ENCODE measurements at places on chromosomes 4 and X.

DNA sequence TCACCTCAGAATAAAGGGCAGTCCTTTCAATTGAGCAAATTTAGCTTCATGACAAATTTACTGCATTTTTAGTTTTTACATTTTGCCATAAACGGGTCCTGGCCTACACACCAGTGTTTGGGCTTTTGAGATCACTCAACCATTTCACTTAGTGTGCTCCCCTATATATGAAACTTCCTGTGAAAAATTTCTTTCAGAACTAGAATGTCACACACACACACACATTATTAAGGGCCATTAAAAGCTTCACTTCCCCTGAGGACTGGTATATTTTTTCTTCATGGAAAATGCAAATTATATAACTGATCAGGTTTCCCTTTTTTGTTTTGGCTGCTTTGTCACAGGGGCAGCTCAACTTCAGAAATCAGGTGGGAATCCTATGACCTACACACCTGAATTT lies 206.5 kb downstream of the ENOX2 start:
- no peak for DNase-seq

- no peak for DNase-seq
These were observed 50.0 kb upstream of the ZNF827 start for GRCh38 chr4:145988628-145989027.

GRCh38 chrX:856566-857290 lies 226.1 kb downstream of the SHOX start:
- DNase-seq: no peak

GRCh38 chr4:68367835-68368234 lies 17.9 kb upstream of the YTHDC1 start:
- DNase-seq: no peak

GRCh38 chr4:99154658-99155342 lies 10.7 kb upstream of the ADH4 start:
- DNase-seq: no peak

DNA sequence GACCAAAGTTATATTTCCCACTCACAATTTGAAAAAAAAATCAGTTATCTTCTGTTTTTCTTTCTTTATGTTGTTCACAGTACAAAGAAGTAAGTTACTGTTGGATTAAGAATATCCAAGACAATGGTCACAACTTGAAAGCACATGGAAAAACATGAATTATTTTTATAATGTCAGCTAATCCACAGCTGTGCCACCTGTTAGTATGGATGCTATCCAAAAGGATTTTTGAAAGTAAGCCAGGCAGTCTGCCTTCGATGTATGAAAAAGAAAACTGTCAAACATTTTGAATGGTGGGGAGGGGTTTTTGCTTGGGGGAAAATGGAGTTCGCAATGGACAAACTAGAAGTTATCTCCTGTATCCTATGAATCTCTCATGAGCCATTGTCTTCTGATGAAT lies 6.2 kb downstream of the GPM6A start:
- no peak for DNase-seq

- no peak for DNase-seq
These were observed 1.9 kb downstream of the TACC3 start for GRCh38 chr4:1723131-1723801.

GRCh38 chr4:55921093-55921492 lies 27.7 kb upstream of the CEP135 start:
- DNase-seq: no peak

DNA sequence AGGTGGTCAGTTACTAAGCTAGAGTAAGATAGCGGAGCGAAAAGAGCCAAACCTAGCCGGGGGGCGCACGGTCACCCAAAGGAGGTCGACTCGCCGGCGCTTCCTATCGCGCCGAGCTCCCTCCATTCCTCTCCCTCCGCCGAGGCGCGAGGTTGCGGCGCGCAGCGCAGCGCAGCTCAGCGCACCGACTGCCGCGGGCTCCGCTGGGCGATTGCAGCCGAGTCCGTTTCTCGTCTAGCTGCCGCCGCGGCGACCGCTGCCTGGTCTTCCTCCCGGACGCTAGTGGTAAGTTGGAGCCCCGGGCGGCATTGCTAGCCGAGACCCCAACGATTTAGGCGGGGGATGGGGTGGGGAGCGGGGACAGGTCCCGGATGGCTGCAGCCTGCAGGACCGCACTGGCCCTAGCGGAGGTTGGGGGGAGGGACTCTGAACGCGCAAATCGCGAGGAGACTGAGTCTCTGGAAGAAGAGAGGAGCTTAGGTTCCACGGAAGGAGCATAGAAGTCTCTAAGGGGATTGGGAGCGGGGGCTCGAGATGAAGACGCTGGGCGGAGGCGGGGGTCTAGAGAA lies 573 bp downstream of the HTR2C start:
- DNase-seq: no peak

DNA sequence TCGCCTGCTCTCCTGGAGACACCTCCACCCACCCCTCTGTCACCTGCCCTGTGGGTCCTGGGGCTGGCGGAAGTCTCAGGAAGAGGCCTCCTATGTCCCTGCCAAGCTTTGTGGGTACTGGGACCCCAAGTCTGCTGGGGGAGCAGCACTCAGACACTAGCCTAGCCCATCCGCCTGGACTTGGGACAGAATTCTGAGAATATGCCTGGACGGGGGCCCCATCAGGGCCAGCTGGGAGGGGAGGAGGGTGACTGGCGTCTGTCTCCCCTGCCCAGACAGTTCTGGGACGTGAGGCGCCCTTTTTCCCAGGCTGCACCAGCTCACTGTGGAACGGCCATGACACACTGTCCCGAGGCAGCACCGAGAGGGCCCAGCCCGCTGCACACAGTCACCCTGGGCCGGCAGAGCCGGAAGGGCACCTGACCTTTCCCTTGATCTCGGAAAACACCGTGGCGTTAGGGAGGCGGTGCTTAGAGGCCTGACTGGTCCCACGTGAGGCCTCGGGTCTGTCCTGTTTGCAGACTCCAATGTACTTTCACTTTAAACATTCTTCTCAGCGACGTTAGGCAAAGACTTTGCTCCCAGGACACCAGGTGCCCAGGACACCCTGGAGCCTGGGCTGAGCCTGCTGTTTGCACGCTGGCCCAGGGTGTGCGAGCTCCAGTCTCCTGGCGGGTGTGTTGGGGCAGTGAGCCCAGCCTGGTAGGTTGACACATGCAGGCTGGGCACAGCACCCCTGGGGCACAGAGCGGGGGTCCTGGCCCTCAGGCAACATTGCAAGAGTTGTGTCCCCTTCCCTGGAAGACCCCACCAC lies 700 bp downstream of the SLC26A1 start:
- DNase-seq: no peak

DNA sequence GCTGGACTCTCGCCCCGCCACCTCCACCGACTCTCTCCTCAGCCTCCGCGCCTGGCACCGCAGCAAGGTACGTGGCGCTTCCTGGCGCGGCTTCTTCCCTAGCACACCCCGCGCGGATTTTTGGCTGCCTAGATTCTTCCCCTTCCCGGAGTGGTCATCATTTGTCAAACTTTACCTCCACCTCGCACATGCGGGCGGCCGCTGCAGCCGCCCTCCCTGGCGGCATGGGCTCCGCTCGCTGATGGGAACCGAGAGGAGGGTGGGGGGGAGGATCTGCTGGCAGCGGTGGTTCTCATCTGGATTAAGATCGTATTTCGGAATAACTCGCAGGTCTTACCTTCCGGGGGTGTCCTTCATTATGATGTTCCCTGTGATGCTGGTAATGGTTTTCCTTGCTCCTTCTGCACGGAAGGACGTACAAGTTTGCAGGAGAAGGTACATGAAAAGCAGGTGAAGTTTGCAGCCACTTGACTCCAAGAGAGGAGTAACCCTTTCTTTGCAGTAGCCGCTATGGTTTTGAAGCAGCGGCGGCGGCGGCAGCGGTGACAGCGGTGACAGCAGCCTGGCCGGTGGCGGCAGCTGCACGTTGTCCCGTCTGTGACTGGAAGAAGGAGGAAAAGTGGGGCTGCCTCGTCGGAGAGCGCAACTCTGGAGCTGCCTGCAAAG lies 2183.9 kb upstream of the TENM3 start:
- no peak for DNase-seq

GRCh38 chr4:1614502-1614853 lies 69.6 kb downstream of the FAM53A start:
- no peak for DNase-seq

GRCh38 chrX:68794461-68794860 lies 34.4 kb upstream of the EFNB1 start:
- DNase-seq: no peak

GRCh38 chr4:36317721-36318120 lies 36.3 kb downstream of the DTHD1 start:
- DNase-seq: no peak

GRCh38 chr4:152591396-152591795 lies 55.5 kb upstream of the FBXW7 start:
- DNase-seq: no peak

DNA sequence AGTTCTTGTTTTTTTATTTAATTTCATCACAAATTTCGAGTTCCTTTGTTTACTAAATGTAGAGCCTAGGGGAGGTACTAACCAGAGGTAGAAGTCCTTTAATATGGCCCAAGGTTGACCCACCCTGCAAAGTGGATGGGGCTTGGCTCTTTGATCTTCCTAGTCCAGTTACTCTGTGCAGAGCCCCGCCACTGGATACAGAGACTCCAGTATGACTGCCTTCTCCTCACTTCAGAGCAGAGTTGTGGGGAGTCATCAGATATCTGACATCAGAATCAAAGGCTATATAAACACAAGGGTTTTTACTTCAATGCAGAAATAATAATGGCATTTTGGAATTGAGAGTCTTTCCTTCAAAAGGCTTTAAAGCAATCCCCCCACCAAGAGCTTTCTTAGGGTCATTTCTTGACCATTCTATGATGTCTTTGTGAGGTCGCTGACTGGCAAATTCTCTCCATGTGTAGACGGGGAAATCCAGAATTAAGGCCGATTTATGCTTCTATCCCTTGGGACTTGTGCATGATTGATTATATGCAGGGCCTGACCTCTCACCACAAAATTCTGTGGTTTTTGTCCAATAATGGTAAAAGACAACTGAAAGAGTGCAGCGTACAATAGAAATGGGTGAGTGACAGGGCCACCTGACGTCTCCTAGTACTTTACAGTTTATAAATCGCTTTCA lies 88.3 kb upstream of the CITED1 start:
- DNase-seq: no peak

DNA sequence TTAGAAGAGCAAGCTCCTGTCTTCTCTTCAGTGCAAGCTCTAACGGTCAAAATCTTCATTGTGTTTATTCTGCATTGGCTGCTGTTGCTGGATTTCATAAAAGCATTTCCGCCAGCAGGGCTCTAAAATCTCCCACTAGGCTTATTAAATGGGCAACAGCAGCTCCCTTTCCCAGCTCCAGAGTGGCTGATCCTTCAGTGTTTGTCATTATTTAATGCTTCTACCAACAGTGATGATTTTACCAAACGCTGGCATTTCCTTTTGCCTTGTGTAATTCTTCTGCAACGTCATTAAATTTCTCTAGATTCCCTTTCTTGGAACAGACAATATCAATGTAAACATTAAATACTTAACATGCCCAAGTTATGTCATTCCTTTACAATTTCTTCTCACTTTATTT lies 20.1 kb downstream of the SLC7A11 start:
- DNase-seq: no peak

DNA sequence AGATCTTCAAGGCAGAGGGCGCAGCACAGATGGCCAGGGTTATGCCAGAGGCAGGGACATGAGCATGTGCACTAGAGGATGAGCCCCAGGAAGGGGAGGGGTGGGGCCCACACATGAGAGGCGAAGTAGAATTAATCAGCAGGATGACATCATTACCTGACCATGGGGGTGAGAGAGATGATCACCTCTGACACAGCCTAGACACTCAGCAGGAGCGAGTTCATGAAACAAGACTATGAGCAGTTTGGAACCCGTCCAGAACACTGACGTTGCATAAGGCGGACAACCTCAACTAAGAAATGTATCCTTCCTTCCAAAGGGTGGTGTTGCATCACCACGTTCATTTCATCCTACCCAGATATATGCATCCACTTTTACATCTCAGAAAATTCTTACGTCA lies 446.7 kb upstream of the TENM3 start:
- no peak for DNase-seq

GRCh38 chrX:134774190-134775048 lies 116.1 kb upstream of the PLAC1 start:
- DNase-seq: no peak

DNA sequence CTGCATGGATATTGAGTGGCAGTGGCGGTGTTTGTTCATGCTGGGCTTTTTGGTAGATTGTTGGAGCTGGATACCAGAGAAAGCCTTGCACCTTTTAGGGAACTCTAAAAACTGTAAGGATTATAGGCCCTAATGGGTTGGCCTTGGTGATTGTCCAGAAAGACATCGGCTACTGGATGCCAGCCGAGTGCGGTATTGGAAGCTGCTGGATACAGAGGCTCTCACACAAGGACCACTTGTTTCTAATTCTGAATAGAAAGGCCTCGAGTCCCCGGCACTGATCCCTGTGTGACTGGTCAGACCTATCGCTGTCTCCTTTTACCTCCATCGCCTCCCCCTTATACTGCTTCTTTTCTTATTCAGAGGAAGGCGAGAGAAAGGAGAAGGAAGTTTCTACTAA lies 27.3 kb upstream of the SCOC start:
- DNase-seq: no peak

DNA sequence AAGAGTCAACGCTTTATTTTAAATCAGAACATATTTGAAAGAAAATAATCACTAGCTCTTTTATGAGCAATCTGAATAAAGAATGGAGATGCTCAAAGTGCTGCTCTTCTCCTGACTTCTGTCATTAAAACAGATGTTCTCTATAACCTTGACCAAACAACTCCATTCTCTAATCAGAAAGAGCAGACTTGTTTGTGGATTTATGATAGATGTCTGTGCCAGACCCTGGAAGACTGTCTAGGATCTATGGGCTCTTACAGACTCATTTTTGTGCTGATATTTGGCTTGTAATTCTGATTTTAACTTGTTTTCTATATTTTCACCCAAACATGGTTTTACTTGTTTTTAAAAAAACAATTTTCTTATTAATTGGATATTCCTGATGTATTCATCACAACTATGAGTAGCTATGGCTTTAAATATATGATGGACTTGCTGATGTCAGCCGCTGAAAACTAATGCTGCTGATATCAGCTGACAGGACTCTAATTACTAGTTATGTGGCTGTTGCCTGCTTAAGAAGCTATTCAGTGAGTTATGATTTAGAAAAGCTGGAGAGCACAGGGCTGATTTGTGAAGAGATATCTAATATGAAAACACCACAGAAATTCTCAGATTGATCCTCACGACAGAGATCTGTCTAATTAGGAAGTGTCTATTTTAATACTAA lies 31.6 kb upstream of the MAML3 start:
- no peak for DNase-seq

GRCh38 chr4:152594978-152595925 lies 59.4 kb upstream of the FBXW7 start:
- DNase-seq: peak; percentile 28

DNA sequence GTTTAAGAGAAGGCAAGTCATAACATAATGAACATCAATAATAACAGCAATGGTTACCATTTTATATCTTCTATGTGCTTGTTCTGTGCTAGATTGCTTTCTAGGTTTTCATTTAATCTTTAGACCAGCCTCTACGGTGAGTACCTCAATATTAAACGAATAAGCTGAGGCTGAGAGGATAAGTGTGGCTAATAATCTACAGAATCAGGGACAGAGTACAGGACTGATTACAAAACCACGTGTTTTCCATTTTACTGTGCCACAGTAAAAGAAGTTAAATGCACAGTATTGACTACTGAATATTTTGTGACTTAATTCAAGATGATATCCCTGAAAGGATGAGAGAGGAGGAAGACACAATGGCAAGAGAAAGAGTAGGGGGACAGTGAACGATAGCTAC lies 56.3 kb downstream of the HUWE1 start:
- no peak for DNase-seq

- DNase-seq: no peak
These were observed 326.6 kb upstream of the F9 start for GRCh38 chrX:139203651-139204570.

GRCh38 chr4:2862528-2862927 lies 18.9 kb downstream of the ADD1 start:
- no peak for DNase-seq
